Chondrocyte (in vitro differentiated cells): ENCODE measurements at places on chromosomes 7 and 10. TPM values are rescaled to one million over a fixed set of nuclear protein-coding genes. Genes with fewer than 3 reads are reported as not detected.

Gene TSPAN13
- 19.3 to 21.0 TPM (median 20.3 TPM) in 3 replicates for total RNA-seq

Gene THSD7A
- 0.35 to 2.7 TPM in 2 of 3 replicates, not detected in the other for total RNA-seq

Gene CALML3
- total RNA-seq, result not detected in 3 replicates

Gene PRKAR2B
- total RNA-seq, result 0.69 to 2.0 TPM (median 0.87 TPM) in 3 replicates

Gene PRSS58
- total RNA-seq, result not detected in 3 replicates

Gene GSTO1
- 57.0 to 78.2 TPM (median 61.8 TPM) in 3 replicates for total RNA-seq

- peaks cover 2% of the 10 kb centered on the region for H3K36me3 ChIP-seq
- DNase-seq, result no peak
- H3K27me3 ChIP-seq, result peaks cover 6% of the 10 kb centered on the region
- H3K4me3 ChIP-seq, result no peak overlapping the region
Observed at GRCh38 chr7:54799792-54800191, 40.8 kb upstream of the SEC61G start.

DNA sequence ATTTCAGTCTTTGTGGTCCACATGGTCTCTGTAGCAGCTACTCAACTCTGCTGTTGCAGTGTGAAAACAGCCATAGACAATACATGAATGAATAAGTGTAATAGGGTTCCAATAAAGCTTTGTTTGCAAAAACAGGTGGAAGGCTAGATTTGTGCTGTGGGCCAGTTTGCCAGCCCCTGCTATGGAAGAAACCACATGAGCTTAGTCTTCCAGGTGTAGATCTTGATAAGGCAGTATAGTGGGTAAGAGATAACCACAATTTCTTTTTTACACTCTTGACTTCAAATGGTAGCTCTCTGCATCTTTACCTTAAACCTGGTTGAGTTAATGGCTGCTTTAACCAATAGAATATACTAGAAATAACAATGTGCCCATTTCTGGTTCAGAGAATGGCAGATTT, 135.0 kb upstream of the PALS2 start:
- H3K4me1 ChIP-seq, result peaks cover 11% of the 10 kb centered on the region
- H3K4me3 ChIP-seq, result no peak overlapping the region
- no peaks in the 10 kb centered on the region for H3K36me3 ChIP-seq

- H3K4me3 ChIP-seq, result no peak overlapping the region
- no peak overlapping the region for H3K27ac ChIP-seq
- H3K27me3 ChIP-seq, result peaks cover 4% of the 10 kb centered on the region
- no peaks in the 10 kb centered on the region for H3K36me3 ChIP-seq
- no peak for DNase-seq
- no peaks in the 10 kb centered on the region for H3K4me1 ChIP-seq
Observed at GRCh38 chr7:122487131-122487530, 182.6 kb upstream of the FEZF1 start.

DNA sequence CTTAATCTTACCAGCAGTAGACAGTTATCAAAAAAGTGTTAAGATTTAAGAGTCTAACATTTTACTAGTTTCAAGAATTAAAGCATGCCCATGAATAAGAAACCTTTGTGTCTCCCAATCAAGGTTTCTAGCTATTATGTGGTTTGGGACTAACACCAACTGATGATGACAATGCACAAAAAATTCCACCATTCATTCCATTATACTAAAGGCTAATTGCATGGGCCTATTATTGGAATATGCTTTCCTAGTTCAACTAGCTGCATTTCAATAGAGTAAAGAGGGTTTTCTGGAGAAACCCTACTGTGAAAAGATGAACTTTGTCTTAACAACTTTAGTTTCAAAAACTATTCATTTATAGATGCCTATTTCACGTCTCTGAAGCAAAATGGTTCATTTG, 44.6 kb downstream of the UBE2H start:
- DNase-seq, result no peak
- no peaks in the 10 kb centered on the region for H3K27me3 ChIP-seq
- H3K36me3 ChIP-seq, result peaks cover 20% of the 10 kb centered on the region
- no peak overlapping the region for H3K27ac ChIP-seq

GRCh38 chr7:6502886-6503285, 48.4 kb downstream of the GRID2IP start:
- no peaks in the 10 kb centered on the region for H3K36me3 ChIP-seq
- H3K27ac ChIP-seq, result no peak overlapping the region
- no peak overlapping the region for H3K4me3 ChIP-seq
- DNase-seq, result no peak
- no peaks in the 10 kb centered on the region for H3K4me1 ChIP-seq

DNA sequence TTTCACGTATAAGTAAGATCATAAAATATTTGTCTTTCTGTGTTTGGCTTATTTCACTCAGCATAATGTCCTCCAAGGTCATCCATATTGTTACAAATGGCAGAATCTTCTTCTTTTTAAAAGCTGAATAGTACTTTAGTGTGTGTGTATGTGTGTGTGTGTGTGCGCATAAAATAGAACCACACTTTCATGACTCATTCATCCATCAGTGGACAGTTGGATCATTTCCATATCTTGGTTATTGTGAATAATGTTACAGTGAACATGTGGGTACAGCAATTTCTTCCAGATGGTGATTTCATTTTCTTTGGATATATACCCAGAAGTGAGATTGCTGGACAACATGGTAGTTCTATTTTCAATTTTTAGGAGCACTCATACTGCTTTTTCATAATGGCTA, 622.4 kb downstream of the NRG3 start:
- no peaks in the 10 kb centered on the region for H3K36me3 ChIP-seq
- no peak overlapping the region for H3K27ac ChIP-seq
- no peaks in the 10 kb centered on the region for H3K27me3 ChIP-seq
- no peak for DNase-seq
- H3K4me1 ChIP-seq, result no peaks in the 10 kb centered on the region

- H3K36me3 ChIP-seq, result peaks cover 2% of the 10 kb centered on the region
- H3K27ac ChIP-seq, result peak overlapping the region; percentile 45
- H3K4me3 ChIP-seq, result no peak overlapping the region
- no peaks in the 10 kb centered on the region for H3K27me3 ChIP-seq
- DNase-seq, result peak; percentile 24
Observed at GRCh38 chr10:70357565-70357964, 24.9 kb downstream of the LRRC20 start.

- H3K36me3 ChIP-seq, result peaks cover 2% of the 10 kb centered on the region
- no peaks in the 10 kb centered on the region for H3K27me3 ChIP-seq
- DNase-seq, result no peak
- H3K27ac ChIP-seq, result no peak overlapping the region
- no peak overlapping the region for H3K4me3 ChIP-seq
- H3K4me1 ChIP-seq, result peaks cover 19% of the 10 kb centered on the region
Observed at GRCh38 chr7:114264023-114264422, 150.6 kb upstream of the FOXP2 start.

DNA sequence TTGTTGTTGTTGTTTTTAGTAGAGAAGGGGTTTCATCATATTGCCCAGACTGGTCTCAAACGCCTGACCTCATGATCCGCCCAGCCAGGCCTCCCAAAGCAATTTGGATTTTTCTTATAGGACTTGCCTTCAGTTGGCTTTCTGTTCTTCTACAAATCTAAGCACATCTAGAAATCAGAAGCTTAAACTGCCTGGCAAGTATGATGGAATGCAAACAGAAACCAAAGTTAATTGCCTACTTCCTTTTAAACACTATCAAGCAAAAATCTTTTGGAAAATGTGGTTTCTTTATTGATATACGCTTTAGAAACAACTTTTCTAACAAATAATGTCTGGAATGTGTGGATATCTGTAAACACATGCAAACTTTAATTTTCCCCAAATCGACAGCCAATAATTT, 64.9 kb downstream of the USP6NL start:
- peaks cover 19% of the 10 kb centered on the region for H3K4me1 ChIP-seq
- H3K36me3 ChIP-seq, result no peaks in the 10 kb centered on the region
- DNase-seq, result no peak
- H3K4me3 ChIP-seq, result no peak overlapping the region
- no peak overlapping the region for H3K27ac ChIP-seq

- no peaks in the 10 kb centered on the region for H3K27me3 ChIP-seq
Observed at GRCh38 chr10:109933984-109934565, 10.8 kb upstream of the XPNPEP1 start.
